Fibroblast of skin of abdomen (primary cell): ENCODE measurements at places on chromosomes 16 and 17.

- no peak for DNase-seq
These were observed 33.5 kb downstream of the BANP start for GRCh38 chr16:87984632-87985267.

DNA sequence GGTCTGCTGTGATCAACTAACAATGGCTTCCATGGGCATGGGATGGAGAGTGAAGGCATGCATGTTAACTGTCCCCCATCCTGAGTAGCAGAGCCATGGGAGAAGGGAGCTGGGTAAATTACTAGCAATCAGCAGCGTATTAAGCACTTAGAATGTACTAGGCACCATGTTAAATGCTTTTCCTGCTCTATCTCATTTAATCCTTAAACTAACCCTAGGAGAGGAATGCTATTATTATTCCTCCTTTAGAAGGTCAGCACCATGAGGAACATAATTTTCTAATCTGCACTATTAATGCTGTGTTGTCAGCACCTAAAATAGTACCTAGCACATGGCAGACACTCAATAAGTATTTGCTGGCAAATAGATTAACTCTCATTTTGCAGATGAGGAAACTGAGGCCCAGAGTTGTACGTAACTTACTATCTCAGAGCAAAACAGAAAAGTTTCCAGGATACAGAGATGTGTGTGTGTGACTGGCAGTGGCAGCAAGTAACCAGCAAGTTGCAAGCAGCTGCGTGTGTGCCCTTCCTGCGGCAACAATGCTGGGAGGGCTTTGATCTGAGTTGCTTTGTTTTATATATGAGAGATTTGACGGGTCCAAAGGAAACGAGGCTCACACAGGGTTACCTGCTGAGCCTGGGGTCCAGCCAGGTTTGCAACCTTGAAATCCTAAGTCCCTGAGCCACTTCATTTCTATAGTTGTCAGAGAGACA, 6.5 kb upstream of the KLHL36 start:
- DNase-seq = no peak

DNA sequence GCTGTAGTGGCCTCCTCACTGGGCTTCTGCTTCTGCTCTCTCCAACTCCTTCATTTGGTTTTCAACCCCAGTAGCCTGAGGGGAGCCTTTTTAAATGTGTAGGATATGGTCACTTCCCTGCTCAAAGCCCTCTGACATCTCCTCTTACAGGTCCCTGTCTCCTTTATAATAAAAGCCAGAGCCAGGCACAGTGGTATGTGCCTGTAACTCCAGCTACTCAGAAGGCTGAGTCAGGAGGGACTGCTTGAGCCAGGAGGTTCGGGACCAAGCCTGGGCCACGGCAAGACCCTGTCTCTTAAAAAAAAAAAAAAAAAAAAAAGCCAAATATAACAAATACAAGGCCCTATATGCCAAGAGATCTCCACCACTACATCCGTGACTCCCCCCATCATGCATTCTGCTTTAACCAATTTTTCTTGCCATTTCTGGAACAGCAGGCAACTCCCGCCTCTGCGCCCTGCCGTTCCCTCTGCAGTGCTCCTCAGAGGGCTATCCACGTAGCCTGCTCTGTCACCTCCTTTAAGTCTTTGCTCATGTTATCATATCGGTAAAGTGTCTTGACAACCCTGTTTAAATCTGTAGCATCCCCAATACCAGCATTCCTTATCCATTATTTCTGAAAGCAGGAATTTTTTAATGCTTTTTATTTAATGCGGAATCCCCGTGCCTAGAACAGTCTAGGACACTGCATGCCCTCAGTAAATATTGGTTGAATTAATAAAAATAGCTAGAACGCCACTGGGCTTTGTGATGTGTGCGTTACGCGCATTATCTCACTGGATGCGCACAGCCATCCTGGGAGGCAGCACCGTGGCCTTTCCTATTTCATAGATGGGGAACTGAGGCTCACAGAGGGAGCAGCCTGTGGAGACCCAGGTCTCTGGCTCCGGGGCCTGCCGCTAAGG, 9.5 kb downstream of the ZNF771 start:
- DNase-seq = no peak

DNA sequence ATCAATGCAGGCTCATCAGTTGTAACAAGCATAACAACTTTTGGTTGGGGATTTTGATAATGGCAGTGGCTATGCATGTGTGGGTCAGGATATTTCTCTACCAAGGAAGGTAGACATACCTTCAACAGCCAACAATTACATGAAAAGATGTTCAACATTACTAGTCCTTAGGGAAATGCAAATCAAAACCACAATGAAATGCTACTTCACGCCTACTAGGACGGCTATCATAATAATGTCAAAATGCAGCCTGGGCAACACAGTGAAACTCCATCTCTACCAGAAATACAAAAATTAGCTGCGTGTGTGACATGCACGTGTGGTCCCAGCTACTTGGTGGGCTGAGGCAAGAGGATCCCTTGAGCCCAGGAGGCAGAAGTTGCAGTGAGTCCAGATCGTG, 7.3 kb upstream of the SLC5A10 start:
- DNase-seq = no peak

GRCh38 chr16:49477250-49477895, 103.8 kb downstream of the C16orf78 start:
- no peak for DNase-seq
